ENCODE measurements at places on chromosomes 4 and X. TPM values are rescaled to one million over a fixed set of nuclear protein-coding genes. Genes with fewer than 3 reads are reported as not detected.

The PAK3 gene
- 102 TPM for total RNA-seq

The AFP gene
- not detected for total RNA-seq

The DCUN1D4 gene
- 124 TPM for total RNA-seq

The KCNE5 gene
- total RNA-seq, result 1.2 TPM

The MAGEA12 gene
- not detected for total RNA-seq

The PRPS2 gene
- 48.9 TPM for total RNA-seq

The SRPX gene
- total RNA-seq, result 2.4 TPM

The FAM47E gene
- total RNA-seq, result 4.1 TPM

The HS6ST2 gene
- total RNA-seq, result 13.0 TPM

The MAGEB1 gene
- not detected for total RNA-seq

The YIPF7 gene
- 4.5 TPM for total RNA-seq

The CASP3 gene
- 72.6 TPM for total RNA-seq

GRCh38 chr4:128153800-128154199, 92.7 kb downstream of the LARP1B start:
- DNase-seq, result no peak

- DNase-seq, result no peak
Observed at GRCh38 chrX:1355131-1356046, 18.8 kb downstream of the IL3RA start.

DNA sequence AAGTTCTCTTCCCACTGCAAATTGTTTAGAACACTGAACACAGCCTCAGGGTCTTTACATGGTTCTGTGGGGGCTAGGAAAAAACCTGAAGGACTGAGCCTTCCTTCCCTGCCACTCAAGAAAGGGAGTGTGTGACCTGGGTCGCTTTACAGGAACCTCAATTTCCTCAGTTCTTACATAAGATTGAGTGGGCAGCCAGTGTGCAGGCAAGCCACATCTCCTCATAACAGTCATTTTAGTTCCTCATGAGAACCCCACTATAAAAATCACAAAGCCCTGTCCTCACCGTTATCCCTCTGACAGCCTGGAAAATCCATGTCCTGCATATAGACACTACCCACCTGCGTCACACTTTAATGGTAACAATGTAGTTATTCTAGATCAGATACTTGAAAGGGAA, 2.1 kb upstream of the ETDC start:
- DNase-seq, result no peak

DNA sequence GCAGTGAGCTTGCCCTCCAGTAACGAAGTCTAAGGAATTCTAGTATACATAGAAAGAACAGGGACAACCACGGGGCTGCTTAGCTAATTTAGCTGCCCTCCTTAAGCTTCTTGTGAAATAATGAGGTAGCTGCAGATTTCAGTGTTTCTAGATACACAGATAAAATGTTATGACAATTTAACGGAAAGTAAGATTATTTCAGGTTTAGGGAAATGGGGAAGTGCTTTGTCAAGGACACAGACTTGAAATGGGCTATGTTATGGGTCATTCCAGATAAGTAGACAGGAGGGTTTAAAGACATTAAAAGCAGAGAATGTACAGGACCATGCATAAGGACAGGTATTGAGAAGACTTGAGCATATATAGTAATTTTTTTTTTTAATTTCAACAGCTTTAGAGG, 34.2 kb upstream of the ZNF518B start:
- DNase-seq, result no peak

GRCh38 chr4:136741468-136741867, 790.8 kb downstream of the PCDH18 start:
- DNase-seq, result no peak

GRCh38 chrX:73977542-73978169, 326.3 kb upstream of the ZCCHC13 start:
- no peak for DNase-seq

GRCh38 chrX:56796641-56797395, 67.8 kb downstream of the NBDY start:
- no peak for DNase-seq

- DNase-seq, result no peak
Observed at GRCh38 chrX:113906168-113906567, 677.7 kb upstream of the HTR2C start.

DNA sequence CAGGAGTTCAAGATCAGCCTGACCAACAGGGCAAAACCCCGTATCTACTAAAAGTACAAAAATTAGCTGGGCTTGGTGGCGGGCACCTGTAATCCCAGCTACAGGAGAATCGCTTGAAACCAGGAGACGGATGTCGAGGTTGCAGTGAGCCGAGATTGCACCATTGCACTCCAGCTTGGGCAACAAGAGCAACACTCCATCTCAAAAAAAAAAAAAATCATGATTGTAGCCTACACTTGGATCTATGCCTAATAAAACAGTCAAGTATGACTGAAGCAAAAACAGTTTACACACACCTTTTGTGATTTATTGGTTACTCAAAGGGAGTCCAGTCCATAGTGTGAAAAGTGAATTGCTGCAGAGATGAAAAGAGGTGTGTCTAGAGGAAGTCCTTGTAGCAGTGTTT, 34.7 kb upstream of the TASL start:
- no peak for DNase-seq

GRCh38 chr4:80010316-80010715, 62.7 kb downstream of the ANTXR2 start:
- no peak for DNase-seq

DNA sequence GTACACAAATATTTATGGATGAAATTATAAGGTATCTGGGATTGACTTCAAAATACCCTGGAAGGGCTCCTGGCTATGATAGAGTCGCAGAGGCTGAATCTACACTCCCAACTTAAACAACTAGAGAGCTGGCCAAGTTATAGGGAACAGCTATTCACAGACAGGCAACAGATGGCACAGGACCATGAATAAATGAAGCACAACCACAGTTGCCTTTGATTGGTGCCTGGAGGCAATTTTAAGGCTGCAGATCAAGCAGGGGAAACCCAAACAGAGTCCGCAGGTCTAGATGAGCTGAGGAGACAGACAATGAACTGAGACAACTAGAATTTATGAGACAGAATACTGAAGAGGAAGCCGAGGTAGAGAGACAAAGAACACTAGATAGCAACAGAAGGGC, 155.9 kb downstream of the EVC2 start:
- DNase-seq, result no peak

DNA sequence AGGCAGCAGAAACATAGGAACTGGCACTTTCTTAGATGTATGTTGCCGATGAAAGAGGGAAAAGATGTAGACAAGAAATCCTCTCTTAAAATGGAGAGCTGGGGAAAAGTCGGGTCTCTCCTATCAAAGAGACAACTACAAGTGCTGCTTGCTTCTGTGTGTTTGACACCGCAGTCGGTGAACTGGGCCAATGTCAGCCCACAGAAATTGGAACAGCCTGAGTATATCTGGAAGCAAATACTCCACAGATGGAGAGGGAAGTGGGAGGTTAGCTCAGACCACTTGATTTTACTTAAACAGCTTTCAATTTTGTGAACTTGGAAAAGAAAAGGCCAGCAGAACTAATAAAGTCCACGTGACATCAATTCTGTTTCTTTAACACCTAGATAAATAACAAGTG, 230.9 kb upstream of the FAT1 start:
- no peak for DNase-seq

DNA sequence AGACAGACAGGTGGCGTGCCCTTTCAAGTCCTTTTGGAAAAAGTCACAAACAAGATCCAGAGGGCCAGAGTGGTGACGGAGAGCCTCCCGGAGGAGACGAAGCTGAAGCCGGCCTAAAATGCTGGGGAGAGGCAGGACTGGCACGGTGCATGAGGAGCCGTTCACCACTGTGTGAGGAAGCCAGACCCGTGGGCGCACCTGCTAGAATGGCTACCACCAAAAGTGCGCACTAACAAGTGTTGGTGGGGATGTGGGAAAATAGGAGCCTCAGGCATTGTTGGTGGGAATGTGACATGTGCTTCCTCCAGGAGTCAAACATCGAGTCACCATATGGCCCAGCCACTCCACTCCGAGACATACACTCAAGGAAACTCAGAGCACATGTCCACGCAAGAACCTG, 67.4 kb upstream of the HELT start:
- DNase-seq, result no peak

GRCh38 chr4:84847978-84848377, 118.5 kb downstream of the WDFY3 start:
- no peak for DNase-seq

DNA sequence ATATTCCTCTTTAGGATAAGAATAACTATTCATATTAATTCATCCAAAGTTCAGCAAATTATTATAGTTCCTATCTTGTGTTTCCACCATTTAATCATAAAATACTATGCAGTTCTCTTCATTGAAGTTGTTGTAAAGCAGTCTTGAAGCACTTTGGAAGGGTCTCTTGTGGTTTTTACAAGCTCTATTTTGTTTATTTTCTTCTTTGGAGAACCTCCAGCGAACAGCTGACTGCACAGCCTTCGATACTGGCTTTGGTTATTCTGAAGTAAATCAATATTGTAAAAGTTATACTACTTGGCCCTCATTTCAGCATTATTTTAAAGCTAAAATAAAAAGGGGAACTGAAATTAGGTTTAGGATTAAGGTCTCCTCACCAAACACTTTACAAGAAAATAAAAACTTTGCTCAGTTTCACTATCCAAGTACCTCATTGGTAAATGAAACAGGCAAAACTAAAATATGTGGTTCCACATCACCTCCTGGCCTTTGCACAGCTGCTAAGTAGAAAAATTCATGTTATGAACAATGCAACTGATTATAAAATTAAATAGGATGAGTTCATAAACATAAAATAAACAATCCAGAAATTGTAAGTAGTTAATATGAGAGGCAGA, 1629.2 kb upstream of the ADGRL3 start:
- DNase-seq, result no peak

- DNase-seq, result no peak
Observed at GRCh38 chrX:65744965-65745364, 77.5 kb downstream of the MSN start.

- no peak for DNase-seq
Observed at GRCh38 chr4:123480706-123481418, 84.3 kb downstream of the SPRY1 start.

DNA sequence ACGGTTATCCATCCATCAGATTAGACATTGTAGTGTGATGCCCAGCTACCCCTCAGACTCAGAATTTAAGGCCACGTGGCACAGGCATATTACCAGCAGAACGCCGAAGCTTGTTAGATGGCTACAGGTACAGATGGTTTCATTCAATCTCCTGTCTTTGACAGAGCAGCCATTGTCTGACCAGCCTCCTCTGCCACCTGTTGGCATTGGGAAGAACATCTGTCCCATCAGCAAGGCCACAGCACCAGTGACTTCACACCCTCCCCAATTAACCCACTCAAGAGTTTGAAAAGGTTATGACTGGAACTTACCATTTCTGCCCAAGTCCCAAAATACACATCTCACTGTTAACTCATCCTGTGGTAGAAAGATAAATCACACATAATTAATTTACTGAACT, 22.0 kb upstream of the PHKA2 start:
- DNase-seq, result no peak

DNA sequence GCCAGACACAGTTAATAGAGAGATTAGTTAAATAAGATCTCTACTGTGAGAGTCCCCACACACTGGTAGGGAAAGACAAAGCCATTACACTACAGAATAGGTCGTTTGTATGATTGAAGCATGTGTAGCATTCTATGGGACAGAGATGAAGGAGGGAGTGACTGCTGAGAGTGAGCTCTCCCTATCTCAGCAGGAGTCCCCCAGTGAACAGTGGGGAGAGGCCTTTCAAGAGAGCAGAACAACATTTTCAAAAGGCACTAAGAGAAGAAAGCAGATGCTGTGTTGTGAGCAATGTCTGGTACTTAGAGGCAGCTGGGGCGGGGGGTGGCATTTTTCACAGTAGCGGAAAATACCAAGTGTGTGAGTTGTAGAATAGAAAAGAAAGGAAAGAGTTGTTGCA, 413.6 kb downstream of the AFF2 start:
- DNase-seq, result no peak

DNA sequence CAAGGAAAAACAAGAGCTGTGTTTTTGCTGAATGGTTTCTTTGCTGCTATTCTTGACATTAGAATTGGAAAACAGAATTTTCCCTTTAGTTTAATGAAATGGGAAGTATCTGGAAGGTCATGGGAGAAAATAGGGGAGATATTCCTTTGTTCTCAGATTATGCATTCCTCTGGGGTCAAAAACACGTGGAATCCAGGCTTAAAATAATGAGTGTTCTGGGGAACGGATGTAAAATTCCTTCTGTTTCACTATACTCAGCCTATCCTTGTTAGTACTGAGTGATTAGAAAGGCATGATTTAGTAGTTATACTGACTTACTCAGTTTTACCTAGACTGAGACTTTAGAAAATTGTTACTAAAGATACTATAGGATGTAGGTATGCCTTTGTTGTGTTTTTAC, 107.3 kb downstream of the ARHGAP10 start:
- no peak for DNase-seq

DNA sequence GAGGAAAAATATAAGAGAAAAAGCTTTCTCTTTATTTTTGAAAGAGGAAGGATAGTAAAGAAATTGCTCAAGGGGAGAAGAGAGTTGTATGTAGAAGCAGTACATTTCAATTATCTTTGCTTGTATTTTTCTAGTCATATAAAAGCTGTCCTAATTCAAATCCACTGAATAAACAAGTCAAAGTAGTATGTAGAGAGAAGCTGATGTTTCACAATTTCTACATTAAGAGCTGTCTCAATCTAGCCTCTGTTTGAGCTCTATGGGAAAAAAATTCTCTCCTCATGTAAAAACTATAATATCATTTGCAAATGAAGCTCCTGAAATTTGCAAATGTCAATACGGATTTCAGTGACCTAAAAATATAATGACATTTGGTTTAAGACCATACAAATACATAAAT, 52.6 kb downstream of the CHM start:
- DNase-seq, result no peak

DNA sequence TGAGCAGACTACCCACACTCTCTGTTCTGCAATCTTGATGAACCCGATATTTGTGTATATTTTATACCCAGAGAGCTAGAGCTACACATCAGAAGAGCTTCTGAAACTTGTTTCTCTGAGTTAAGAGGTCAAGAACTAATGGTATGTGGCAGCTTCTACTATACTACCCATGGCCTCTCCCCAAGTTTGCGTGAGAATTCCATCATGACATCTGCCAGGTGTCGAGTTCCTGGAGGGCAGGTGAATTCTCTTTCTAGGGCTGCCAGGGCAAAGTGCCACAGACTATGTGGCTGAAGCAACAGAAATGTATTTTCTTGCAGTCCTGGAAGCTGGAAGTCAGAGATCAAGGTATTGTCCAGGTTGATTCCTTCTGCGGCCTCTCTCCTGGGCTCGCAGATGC, 4.4 kb downstream of the SORCS2 start:
- no peak for DNase-seq

GRCh38 chr4:144820728-144821085, 174.8 kb downstream of the HHIP start:
- no peak for DNase-seq

GRCh38 chr4:132180020-132180427, 969.1 kb upstream of the PCDH10 start:
- DNase-seq, result no peak
